ENCODE measurements at places on chromosomes 2 and 18.

DNA sequence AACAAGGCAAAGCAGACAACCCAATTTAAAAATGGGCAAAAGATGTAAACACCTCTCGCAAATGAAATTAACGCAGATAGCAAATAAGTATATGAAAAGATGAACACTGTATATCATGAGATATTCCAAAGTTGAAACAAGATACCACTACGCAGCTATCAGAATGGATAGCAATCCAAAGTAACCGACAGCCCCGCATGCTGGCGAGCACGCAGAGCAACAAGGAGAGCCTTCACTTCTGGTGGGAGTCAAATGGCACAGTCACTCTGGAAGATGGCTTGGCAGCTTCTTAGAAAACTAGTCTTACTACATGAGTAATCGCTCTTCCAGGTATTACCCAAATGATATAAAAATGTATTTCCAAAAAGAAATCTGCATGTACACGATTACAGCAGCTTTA is 1.4 kb downstream of the NDUFA10 start:
- no peak for DNase-seq

DNA sequence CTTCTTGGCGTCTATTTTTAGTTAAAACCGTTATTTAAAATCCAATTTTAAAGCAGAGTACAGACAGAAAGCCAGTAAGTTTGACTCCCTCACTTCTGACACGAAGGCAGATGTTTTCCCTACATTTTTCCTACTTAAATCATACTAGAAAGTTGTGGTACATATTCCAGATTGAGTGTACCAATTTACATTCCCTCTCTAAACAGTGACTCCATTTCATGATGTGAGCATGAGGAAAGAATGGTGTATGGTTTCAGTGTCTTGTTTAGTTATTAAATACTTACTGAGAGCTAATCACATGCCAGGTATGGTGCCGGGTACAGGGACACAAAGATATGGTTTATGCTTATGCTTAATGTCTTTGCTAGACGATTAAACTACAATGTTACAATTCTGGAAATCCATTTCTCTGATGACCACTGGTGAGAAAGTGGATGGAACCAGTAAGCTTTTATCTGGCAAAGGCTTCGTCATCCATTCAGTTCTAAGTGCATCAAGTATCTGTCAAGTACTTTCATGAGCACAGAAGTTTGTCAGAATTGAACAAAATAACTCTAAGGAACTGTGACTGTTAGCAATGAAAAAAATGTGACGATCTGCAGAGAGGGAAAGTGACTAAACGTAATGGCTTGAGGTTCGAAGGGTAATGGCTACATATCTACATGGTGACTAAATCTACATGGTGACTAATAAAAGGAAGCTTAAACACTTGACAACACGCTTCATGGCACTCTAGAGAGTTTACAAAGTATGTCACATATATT is 25.7 kb downstream of the MAP4K3 start:
- no peak for DNase-seq

- no peak for DNase-seq
Observed at GRCh38 chr2:120821446-120822160, 85.9 kb downstream of the GLI2 start.

DNA sequence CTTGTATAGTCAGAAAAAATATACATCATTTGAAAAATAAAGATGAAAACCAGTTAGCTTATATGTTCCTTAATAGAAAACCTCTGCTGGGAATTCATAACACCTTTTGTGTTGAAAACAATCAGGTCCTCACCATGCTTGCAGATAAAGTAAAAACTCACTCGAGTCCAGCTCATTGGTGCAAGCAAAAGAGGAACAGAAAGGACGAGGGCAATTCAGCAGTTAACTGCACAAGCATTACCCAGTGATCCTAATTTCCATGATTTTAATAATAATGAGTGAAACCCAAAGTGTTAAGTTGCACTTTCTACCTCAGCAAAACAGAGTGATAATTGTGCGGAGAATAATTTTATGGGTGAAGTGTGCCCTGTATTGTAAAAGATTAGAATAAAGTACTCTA is 839.9 kb downstream of the BCL11A start:
- DNase-seq, result no peak

GRCh38 chr2:160813506-160813858 is 319.9 kb upstream of the RBMS1 start:
- DNase-seq, result no peak

- DNase-seq, result no peak
Observed at GRCh38 chr2:238422285-238422684, 4.4 kb upstream of the ASB1 start.

GRCh38 chr2:14232217-14232616 is 400.3 kb upstream of the LRATD1 start:
- DNase-seq, result no peak

DNA sequence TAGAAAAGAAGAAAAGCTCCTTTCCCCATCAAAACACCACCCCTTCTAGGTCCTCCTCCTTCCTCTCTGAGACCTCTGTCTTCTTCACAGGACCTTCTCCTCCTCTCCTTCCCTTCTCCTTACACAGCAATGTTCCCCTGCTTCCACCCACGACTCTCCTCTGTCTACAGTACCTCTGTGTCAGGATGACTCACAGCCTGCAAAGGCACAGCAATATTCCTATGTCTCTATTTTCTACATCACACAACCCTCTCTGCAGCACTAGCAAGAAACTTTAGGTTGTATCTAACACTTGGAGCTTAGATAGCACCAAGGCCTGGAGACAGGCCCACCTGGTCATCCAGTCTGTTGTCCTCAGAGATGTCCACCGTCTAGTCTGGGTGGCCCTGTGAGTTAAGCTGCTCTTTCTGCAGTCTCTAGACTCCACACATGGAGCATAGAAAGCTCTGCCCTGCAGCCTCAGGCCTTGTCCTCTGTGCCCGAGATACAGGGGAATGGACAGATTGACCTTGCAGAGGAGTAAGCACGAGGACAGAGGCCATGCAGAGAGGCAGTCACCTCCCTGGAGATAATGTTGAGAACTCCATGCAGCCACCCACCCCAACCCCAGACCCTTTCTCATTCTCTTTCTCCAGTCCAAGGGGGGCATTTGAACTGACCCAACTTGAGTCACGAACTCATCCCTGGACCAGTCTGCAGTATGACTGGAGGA is 212.0 kb downstream of the TNS1 start:
- no peak for DNase-seq

GRCh38 chr18:8942021-8942908 is 160.2 kb upstream of the NDUFV2 start:
- no peak for DNase-seq

DNA sequence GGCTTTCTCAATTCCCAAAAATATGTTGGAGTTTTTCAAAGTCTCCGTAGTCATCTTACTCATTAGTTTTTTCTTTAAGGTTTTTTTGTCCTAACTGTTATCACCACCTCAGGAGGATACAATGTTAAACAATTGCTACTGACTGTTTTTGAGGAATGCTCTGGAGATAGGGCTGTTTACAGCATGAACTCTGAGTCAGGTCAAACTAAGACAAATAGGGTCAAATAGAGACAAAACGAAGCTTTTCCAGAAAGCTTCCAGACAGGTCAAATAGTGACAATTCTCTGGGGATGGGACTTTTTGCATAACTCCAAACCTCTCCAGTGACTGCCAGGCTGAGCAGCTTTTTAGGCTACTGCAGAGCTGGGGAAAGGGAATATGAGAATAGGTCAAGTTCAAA is 15.2 kb upstream of the DIPK1C start:
- DNase-seq, result no peak

DNA sequence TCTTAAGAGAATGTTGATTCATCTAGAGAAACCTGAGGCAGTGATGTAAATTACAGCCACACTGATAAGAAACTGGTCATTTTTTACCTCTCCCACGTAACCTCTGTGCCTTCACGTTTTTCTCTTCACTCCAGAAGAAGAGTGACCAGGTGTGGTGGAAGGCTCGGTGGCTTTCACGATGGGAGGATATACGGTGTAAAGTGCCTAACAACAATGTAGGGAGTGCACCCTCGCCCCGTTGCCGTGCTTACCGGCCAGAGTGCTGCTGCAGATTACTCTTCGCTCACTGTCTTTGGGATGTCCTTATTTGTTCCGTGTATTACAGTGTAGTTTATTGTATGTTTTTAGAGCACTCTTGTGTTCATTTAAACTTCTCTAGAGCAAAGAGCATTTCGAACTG is 46.5 kb downstream of the NCK2 start:
- no peak for DNase-seq

- no peak for DNase-seq
Observed at GRCh38 chr2:239395524-239395923, 5.3 kb downstream of the HDAC4 start.

GRCh38 chr2:42493468-42494354 is at the start of gene KCNG3:
KCNG3 (minus strand) TSS chr2:42493982; CDS start chr2:42493501, 481 bp downstream.
- DNase-seq, result peak; percentile 52

DNA sequence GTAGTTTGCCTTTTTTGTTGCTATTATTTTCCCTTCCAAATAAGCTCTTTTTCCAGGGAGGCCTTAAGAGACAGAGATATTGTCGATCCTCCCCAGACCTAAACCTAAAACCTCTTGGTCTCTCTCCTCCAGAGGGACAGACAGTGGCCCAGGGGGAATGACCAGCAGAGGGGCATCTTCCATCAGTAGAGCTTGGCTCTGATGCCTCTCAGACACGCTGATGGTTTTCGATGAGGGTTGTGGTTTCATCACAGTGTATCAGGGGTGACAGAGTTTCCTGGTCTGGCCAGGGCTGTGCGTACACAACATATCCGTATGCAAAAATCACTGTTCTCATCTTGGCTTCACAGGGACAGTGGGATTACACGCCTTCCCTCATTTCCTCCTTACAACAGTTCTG is 68.6 kb downstream of the GATA6 start:
- DNase-seq, result no peak

- DNase-seq, result no peak
Observed at GRCh38 chr2:33023728-33024500, 77.2 kb downstream of the LTBP1 start.

- no peak for DNase-seq
Observed at GRCh38 chr2:36059691-36060090, 295.9 kb upstream of the CRIM1 start.

- DNase-seq, result no peak
Observed at GRCh38 chr2:170647741-170648436, 67.2 kb upstream of the SP5 start.

DNA sequence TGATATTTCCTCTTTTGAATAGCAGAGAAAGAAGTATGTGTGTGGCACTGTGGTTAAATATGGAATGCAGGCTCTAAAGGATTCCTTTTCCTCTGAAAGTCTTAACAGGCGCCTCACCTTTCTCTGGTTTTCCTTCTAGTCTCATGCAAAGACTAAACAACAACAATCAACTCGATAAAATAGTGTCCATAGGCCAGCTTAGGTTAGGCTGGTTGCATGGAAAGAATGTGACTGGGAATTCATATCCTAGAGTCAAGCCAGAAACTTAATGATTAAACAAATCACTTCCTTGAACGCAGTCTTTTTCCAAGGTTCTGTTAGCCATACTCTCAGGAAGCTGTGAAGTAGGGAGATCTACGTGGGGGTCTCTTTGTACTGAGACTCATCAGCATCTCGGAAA is 800.8 kb upstream of the ID2 start:
- DNase-seq, result no peak

GRCh38 chr2:39902103-39902502 is 123.0 kb upstream of the THUMPD2 start:
- no peak for DNase-seq

GRCh38 chr18:43635397-43635796 is 358.1 kb upstream of the SYT4 start:
- no peak for DNase-seq

DNA sequence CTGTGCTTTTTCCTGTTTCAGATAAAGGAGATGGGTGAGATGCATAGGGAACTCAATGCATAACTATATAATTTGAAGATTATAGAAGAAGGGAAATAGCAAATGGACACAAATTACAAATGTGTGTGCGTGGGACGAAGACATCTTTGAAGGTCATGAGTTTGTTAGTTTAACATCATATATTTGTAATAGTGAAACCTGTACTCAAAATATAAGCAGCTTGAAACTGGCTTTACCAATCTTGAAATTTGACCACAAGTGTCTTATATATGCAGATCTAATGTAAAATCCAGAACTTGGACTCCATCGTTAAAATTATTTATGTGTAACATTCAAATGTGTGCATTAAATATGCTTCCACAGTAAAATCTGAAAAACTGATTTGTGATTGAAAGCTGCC is 16.4 kb upstream of the MSH2 start:
- no peak for DNase-seq

- no peak for DNase-seq
Observed at GRCh38 chr18:76361219-76361618, 133.8 kb downstream of the ZNF516 start.

GRCh38 chr2:216792222-216793021 is 67.4 kb downstream of the TNP1 start:
- DNase-seq, result no peak

GRCh38 chr18:31424383-31424988 is 23.1 kb upstream of the DSG3 start:
- no peak for DNase-seq

DNA sequence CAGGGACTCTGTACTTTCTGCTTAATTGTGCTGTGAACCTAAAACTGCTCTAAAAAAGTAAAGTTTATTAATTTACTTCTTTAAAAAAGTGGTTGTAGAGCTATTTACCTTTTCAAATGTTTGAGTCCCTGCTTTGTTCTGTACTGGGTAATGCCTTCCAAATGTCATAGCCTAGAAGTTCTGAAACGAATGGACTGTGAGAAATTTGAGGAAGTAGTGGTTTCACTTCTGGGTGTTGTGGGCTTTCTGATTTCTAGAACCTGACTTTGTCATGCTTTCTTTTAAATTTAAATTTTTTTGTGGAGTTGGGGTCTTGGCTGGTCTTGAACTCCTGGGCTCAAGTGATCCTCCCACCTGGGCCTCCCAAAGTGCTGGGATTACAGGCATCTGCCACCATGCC is 44.6 kb downstream of the SMAD4 start:
- DNase-seq, result no peak

GRCh38 chr18:11177382-11177781 is 28.0 kb upstream of the PIEZO2 start:
- DNase-seq, result no peak

All from activated CD4-positive, alpha-beta T cell treated with anti-CD3 and anti-CD28 coated beads for 1 hour (primary cell).